SK-N-SH (cell line): ENCODE measurements at places on chromosomes 7 and 10.

DNA sequence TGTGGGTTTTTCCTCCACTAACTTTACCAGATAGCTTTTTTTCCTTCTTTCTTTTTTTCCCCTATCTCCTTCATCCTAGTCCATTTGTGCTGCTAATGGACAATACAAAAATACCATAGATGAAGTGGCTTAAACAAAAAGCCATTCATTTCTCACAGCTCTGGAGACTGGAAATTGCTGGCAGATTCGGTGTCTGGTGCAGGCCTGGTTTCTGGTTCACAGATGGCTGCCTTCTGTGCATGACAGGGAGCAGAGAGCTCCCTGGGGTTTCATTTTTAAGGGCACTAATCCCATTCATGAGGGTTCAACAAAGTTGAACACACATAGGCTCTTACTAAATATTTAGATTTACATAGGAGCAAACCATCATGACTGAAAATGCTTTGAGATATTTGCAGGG is 467.4 kb downstream of the TYW1 start:
- peak; percentile 64 for DNase-seq

DNA sequence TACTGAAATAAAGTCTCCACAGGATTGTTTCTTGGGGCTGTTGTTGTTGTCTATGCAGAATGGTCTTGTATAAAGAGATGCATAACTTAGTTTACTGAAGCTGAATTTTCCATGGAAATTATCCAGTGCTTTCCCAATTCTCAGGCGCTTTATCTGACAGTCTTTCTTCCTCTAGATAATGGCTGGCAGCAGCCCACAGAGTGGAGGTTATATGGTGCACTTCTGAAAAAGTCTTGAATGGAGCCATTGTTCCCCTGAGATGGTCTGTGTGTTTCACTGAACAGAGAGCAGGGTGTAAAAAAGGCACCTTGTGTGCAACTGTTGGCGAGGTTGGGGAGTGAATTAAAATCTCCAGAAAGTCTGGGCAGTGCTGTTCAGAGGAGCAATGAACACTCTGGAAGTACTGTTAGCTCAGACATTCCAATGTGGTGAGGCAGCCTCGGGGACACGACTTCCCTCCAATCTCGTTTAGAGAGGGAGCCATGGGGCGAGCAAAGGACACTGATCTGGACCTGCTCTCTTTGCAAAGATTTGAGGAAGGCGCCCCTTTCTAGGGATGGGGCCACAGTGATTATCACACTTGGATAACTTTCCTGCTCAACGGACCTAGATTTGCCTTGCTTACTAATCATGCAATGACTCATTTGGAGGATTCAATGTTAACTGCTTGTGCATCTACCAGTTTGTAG is 2.0 kb upstream of the PLCE1 start:
- no peak for DNase-seq

GRCh38 chr10:1290071-1290471 is 233.9 kb downstream of the WDR37 start:
- DNase-seq = no peak

GRCh38 chr7:102064361-102065025 is 222.2 kb upstream of the SH2B2 start:
- DNase-seq = peak; percentile 88

GRCh38 chr7:123612024-123612423 is 10.4 kb downstream of the ASB15 start:
- DNase-seq = no peak

GRCh38 chr7:94160719-94161435 is 156.7 kb upstream of the BET1 start:
- DNase-seq = no peak

DNA sequence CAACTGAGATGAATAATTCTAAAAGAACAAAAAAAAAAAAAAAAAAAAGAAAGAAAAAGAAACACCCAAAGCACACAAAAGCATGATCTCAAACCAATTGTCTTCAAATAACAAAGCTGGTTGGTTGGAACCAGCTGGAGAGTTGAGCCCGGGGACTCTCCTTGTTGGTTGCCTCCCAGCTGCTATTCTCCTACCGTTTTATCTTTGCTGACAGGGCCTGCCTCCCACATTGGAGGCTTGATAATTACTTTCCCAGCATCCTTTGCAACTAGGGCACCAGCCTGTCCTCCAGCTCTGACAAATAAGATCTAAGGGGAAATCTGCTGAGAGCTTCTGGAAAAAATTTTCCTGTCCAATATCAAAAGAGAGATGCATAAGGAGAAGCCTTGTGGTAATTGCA is 6.8 kb downstream of the PON1 start:
- DNase-seq = peak; percentile 17

DNA sequence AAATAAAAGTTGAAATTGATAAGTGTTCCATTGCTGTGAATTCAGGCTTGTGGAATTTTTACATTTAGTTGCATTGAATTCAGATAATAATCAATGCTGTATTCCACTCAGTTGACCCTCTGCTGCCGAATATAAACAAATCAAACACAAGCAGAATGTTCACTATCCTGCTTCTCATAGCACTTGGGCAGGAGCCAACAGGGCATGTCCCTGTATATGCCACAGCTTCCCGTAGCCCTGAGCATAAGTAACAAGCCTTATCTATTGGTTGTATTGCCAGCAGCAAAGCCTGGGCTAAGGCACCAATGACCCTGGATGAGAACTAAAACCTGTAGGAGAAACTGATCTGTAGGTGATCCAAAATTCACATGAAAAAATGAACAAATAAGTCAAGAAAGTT is 145.9 kb downstream of the ARHGAP12 start:
- DNase-seq = no peak

- no peak for DNase-seq
These were observed 210.6 kb downstream of the ZNF365 start for GRCh38 chr10:62584731-62585130.

DNA sequence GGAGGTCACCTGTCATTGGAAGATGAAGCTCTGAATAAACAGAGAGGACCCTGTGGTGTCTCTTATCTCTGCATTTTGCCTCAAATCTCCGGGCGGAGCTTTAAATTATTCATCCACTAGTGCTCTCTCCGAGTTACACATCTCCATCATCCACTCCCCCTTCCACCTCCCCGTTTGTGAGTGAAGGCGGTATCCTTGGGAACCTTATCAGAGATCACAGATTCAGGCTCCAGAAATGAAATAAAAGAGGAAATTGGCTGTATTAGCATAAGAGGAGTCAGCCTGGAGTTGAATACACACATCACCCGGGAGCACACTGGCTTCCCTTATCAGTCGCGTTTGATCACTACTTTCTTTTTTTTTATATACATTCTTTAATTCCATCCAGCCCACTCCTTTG is 1184.8 kb downstream of the GATA3 start:
- DNase-seq = peak; percentile 73

- DNase-seq = no peak
These were observed 66.3 kb upstream of the ZRANB1 start for GRCh38 chr10:124875596-124875995.

DNA sequence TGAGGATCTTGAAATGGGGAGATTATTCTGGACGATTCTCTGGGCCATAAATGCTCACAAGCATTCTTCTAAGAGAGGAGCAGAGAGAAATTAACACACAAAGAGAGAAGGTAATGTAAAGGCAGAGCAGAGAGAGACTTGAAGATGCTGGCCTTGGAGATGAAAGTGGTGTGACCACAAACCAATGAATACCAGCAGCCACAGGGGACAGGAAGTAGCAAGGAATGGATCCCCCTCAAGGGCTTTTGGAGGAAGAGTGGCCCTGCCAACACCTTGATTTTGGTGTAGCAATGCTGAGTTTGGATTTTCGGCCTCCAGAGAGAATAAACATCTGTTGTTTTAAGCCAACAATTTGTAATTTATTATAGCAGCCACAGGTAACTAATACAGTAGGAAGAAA is 1155.6 kb downstream of the TYW1 start:
- DNase-seq = no peak

DNA sequence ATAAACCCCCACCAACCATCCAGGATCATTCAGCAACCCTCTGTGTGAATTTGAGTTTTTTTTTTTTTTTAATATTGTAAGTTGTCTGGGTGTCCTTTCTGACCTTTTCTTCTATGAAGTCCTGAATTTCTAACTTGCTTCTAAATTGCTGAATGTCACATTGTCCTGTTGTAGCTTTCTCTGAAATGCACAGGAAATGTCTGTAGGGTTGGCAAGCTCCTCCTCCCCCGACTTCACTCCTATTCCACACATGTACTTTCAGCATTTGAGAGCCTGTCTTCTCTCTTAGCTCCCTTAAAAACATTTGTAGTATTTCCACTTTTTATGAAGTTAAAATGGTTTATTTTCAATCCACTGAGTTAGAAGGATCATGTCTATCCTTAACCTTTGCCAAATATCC is 3.3 kb upstream of the CNNM2 start:
- DNase-seq = no peak

GRCh38 chr7:79452495-79453265 is 787 bp downstream of the MAGI2 start:
- DNase-seq = peak; percentile 61

- DNase-seq = no peak
These were observed 81.9 kb downstream of the RAMP3 start for GRCh38 chr7:45239486-45239885.

GRCh38 chr7:16060502-16060901 is 360.8 kb downstream of the CRPPA start:
- no peak for DNase-seq

- DNase-seq = no peak
These were observed 9.7 kb downstream of the GIMAP5 start for GRCh38 chr7:150746921-150747320.

DNA sequence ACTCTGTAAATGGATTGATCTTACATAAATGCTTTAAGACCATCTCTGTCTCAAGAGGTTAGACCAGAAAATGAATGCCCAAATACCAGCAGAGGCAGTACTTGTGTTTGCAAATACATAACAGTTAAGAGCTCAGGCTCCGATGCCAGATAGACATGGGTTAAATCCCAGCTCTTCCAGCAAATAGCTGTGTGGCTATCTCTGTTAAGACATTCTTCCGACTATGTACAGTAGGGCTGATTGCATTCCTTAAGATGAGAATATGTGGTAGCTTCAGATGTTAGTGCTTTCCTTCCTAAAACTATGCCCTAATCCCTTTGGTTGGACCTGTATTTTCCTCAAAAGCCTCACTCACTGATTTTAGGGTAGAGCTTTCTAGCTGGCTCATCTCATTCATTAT is 2.2 kb downstream of the IDE start:
- DNase-seq = no peak

GRCh38 chr7:39547336-39547735 is 18.9 kb upstream of the YAE1 start:
- DNase-seq = no peak

DNA sequence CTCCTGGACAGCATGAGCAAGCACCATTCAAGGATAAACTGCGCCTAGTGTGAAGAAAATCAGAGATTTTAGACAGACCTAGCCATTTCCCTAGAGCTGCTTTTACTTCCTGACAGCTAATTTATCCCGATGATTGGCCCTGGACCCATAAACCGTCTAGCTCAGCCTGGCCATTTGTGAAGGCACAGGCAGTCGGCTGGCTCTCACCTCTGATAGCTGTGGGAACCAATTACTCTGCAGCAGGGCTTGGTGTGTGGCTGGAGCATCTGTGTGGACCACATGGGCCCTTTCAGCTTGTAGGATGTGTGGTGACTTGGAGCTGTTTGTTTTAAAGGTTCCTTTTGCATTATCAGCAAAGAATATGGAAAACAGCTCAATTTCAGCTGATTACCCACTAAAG is 111.1 kb upstream of the NPY start:
- peak; percentile 8 for DNase-seq

DNA sequence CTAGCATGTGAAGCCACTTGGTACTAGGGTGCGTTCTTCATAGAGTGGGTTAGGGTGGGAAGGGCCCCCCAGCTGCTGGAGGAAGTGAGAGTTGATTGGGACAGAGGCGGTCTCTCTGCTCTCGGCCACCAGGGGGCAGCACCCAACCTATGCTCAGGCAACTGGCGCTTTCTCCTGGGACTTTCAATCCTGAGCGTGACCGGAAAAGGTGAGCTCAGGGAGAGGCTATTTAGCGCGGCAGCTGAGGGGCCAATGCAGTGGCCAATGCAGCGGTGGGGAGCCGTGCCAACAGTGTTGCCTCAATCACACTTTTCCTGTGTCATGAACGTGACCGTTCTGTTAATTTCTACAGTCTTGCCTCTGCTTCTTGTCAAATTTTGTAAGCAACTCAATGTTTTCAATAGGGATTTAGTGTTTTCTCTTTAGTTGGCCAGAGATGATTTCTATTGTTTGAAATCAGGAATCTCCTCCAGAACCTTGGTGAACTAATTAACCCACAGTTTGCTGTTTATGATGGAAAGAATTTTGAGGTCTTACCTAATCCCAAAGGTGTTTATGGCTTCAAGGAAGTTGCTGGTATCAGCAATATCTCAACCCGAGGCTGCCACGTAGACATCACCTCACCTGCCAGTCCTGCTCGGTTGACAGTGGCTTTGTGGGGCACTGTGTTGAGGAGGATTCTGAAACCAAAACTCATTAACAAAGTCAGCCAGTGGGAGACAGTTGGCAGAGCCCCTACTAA is 67.9 kb upstream of the PDZD8 start:
- peak; percentile 76 for DNase-seq

DNA sequence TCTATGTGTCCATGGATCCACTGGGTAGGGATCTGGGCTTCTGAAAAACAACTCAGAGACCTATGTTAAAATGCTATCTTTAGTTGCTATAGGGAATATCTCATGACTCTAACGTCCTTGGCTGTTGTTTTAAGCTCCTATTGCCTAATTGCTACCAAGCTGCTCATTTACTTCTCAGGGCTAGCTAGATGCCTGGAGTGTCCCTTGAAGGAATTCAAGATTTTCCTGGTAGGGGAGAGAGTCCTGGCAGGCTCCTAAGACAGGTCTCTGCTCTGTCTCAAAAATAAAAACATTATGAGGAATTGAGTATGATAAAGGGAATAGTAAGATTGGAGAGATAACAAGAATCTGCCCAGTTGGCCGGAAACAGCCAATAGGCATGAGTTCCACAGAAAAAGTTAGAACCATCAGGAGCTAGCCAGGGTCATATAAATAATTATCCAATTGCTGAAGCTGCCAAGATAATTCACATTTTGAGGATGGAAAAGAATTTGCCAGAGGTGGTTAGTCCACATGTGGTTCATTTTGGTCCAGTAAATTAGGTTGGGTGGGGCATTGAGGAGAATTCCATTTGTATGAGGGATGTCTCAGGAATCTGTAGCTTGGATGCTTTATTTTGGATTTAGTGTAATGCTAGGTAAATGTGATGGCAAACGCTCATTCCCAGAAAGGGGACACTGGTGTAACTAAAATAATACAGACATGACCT is 362.7 kb upstream of the VSTM2A start:
- no peak for DNase-seq

GRCh38 chr7:42143711-42144600 is 93.1 kb downstream of the GLI3 start:
- DNase-seq = no peak

DNA sequence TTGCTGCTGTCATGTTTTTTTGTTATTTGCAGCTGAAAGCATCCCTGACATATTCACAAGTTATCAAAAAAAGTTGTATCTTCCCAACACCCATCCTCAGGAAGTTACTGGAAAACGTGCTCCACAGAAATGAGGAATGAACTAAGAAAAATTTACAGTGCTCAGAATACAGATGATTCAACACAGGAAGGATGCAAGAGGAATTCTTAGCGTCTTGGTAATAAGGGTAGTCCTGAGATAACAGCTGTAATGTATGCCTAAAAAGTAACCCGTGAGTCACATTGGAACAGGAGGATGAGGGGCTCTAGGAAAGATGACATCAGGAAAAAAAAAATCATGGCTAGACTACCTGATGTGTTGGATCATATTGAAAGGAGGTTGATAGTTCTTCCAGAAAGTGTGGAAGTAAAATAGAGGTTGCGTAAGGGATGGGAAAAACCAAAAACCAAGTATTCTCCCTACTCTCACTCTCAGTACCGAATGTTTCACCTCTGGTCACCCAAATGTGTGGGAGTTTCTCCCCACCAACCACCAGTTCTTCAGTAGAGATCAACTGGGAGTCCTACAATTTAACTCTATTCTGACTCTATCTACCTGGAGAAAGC is 3.9 kb downstream of the ADAM12 start:
- no peak for DNase-seq
